Right ventricle myocardium inferior (tissue), 1 donor: ENCODE measurements at places on chromosomes 4 and X. TPM values are rescaled to one million over a fixed set of nuclear protein-coding genes. Genes with fewer than 3 reads are reported as not detected.

Gene SLC6A14
- total RNA-seq, result not detected

Gene GPR173
- total RNA-seq, result 0.35 TPM

Gene RASL11B
- total RNA-seq, result 3.7 TPM

Gene SLC49A3
- total RNA-seq, result 17.3 TPM

Gene H2BW2
- total RNA-seq, result not detected

Gene DCHS2
- not detected for total RNA-seq

Gene ACSL1
- 445 TPM for total RNA-seq

Gene FAM53A
- 0.49 TPM for total RNA-seq

Gene CFP
- 3.7 TPM for total RNA-seq

Gene ATOH1
- not detected for total RNA-seq

DNA sequence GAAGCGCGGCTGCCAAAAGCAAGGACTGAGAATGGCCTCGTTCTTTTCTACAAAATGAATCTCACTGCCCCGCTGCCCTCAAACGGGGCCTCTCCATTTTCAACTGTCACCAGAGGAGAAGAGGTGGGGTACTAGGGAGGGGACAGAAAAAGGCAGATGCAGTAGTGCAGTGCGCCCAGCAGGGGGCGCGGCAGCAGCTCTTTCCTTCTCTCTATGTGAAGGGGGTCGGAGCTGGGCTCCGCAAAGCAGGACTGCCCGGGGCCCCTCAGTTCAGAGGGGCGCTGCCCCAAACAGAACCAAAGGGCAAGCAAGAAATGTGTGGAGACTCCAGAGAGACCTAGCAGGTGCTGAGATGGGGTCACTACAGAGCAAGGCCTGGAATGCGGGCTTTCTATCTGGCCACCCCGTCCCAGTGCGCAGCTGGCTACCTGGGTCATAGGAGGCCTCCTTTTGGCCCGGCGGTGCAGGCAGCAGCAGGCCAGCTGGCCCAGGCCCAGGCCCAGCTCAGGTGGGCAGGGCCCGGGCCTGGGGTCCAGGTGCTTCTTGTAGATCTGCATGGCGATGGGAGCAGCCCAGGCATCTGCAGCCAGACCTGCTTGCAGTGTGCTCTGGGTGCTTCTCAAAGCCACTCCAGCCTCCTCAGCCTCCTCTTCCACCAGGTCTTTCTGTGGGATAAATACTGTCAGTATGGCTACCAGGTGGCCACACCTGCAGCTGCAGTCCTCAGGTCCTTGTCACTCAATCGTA lies 5.9 kb downstream of the IRAK1 start:
- no peak for DNase-seq

DNA sequence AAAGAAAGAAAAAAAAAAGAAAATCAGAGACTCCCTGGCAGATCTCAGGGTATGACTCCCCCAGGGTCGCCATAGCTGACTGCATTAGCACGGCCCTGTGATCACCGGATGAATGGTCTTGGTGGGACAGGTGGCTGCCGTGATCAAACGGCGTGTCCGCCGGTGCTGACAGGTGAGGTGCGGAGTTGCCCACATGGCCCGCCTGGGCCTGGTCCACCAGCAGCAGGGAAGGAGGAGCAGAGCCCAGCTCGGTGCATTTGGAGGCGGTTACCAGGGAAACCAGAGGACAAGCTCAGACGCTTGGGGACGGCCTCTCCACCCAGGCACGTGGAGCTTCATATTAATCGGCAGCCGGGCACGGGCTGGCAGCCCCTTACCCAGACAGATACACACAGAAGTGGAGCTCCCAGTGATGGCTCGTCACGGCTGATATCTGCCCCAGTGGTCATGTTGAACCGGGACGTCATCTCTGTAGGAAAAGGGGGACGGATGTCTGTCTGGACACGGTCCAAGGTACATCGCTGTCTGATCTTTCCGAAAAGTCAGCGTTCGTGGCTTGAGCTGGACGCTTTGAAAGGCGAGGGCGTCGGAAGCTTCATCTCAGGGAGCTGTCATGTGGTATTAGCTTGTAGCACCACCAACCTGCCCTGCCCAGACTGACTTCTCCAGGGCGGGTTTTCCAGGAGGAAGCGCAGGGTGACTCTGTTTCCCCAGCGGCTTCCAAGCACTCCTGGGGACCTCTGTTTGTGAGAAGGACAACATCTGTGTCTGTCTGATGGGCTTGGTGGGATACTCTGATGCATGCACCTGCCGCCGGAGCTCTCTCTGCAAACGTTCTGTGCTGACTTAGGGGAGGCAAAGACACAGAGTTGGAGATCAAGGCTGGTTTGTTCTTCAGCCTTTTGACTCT lies 180.7 kb downstream of the CRLF2 start:
- DNase-seq, result no peak

DNA sequence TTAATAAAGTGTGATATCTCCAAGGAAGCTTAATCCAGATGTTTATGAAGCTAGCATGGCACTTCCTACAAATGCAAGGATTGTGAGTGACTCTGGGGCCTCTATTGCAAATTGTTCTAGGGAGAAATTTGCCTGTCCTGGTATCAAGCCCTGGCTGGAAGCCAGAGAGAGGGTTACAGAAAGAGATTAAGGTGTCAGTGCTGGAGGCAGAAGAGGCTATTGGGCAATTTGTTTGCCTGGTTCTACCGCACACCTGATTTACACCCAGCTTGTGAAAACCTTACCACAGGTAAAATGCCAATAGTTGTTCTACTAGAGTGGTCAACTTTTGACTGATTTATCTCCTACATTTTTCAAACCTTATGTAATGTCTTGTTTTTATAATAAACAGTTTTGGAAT lies 186.7 kb upstream of the FAT1 start:
- DNase-seq, result no peak

GRCh38 chrX:40488296-40488695 lies 92.5 kb upstream of the ATP6AP2 start:
- no peak for DNase-seq

GRCh38 chr4:128457726-128458125 lies 170.1 kb upstream of the PGRMC2 start:
- no peak for DNase-seq

- DNase-seq, result no peak
These were observed 285.5 kb downstream of the PDGFC start for GRCh38 chr4:156686120-156686519.

DNA sequence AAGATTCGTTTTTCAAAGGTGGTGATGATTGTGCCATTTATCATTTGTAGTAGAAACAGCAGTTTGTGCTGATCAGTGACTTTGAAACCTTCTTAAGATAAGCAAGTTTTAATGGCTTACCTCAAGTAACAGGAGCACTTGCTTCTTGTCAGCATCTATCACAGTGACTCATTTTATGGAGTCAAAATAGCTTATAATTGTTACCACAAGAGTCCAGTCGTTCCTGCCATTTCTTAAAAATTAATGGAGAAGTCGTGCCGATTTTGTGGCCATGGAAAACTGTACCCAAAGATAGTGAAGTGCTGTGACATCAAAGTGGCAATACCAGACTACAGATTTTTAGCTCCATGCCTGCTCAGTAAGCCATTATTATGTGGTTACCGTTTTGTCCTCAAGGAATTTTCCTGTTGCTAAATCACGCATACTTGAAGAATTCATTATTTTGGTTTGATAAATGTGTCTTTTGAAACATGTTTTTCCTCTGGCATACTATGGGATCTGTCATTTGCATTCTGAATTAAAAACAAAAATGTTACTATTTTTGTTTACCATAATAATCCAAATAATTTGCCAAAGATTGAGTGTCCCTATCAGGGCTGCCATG lies 129.9 kb downstream of the CBR4 start:
- DNase-seq, result no peak

DNA sequence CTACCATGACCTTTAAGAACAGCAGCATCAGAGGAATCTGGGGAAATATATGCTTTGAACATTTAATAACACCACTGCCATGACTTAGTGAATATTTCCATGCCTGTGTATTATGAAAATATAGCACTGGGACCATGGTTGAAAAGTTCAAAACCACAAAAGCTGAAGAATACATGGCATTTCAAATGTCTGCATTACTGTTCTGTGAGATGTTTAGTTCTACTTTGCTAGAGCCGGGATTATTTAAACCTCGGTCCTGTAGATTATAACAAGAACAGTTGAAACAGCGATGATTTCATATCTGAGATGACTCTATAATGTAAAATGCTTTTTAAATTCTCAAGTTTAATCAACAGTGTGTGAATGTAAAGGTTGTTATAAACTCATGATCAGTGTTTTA lies 126.7 kb upstream of the AGA start:
- DNase-seq, result no peak
